ENCODE measurements at places on chromosomes 6 and 20.

DNA sequence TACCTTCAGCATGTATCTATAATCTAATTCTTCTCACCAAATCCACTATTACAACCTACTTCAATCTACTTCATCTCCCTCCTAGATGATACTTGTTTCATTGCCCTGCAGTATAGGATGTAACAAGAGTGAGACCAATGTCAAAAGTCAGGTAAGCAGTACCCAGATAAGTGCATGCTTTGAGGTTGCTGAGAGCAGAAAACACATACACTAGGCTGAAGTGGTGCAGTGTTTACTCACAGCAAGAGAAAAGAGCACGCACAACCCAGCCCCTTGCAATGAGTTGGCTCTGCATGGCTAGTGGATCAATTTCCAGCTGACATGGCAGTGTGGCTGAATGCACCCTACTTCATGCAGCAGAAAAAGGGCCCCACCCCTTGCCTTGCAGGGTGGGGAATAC lies 199.9 kb downstream of the EPHA7 start:
- no peak for DNase-seq

GRCh38 chr6:1187293-1188131 lies 124.4 kb upstream of the FOXQ1 start:
- DNase-seq: peak; percentile 17

DNA sequence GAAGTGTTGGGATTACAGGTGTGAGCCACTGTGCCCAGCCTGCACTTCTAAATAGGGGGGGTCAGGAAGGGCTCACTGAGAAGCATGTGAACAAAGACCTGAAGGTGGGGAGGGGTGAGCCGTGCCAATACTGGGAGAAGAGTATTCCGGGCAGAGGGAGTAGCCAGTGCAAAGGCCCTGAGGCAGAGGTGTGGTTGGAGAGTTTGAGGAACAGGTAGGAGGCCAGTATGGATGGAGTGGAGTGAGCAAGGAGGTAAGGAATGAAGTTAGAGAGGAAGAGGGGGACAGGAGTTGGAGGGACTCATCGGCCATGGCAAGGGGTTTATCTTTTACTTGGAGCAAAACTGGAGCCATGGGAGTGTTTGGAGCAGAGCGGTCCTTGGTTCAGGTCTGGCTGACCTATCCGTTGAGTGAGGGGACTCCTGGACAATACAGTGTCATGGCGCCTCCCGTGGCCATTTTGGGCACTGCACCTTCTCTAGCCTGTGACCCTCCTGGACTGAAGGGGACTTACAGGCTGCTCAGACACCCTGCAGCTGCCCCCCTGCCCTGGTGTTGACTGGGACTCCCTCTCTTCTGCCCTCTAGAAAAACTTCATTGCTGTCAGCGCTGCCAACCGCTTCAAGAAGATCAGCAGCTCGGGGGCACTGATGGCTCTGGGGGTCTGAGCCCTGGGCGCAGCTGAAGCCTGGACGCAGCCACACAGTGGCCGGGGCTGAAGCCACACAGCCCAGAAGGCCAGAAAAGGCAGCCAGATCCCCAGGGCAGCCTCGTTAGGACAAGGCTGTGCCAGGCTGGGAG lies 12.1 kb downstream of the FOXS1 start:
- peak; percentile 77 for DNase-seq

- no peak for DNase-seq
Observed at GRCh38 chr6:159193923-159194322, 24.7 kb downstream of the FNDC1 start.

- no peak for DNase-seq
Observed at GRCh38 chr6:140602431-140603248, 1228.2 kb upstream of the CITED2 start.

- no peak for DNase-seq
Observed at GRCh38 chr6:163705923-163706322, 291.4 kb downstream of the QKI start.

- DNase-seq: no peak
Observed at GRCh38 chr20:1383623-1384404, 9.0 kb downstream of the FKBP1A start.

DNA sequence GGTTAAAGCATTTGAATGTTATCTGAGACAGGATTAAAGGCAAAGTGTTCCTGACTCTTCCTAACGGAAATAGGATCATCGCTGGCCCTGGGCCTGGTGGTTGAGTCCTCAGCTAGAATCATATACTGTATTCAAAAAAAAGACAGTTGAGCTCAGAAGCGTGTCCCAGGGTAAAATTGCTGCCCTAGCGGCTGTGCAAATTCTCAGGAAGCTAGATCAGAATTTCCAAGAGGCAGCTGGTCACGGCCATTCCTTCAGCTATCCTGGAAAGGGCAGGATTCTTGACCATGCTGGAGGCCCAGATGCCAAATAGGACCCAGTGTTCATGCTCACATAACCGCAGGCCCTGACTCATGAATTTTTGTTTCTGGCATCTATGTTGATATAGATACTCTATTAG lies 67.4 kb downstream of the STMND1 start:
- peak; percentile 58 for DNase-seq

GRCh38 chr6:149329529-149329928 lies 12.0 kb downstream of the TAB2 start:
- DNase-seq: no peak

DNA sequence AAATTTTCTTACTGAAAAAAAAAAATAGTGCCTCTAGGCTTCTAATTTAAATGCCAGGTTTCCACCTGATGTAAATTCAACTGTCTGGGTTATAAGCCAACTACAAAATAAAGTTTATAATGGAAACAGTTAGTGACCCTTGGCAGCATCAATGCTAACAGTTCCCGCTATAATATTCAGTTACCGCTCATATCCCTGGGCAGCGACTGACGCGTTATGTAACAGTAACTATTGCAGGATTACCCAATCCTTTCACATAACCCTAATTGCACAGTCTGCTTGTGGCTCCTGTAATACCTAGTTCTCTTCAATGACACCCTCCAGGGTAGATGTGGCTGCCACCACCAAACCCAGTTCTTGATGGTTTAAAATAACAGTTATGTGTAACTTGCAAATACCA lies 208.6 kb downstream of the MOXD1 start:
- DNase-seq: no peak

GRCh38 chr6:115485400-115485799 lies 575.3 kb downstream of the FRK start:
- DNase-seq: no peak

GRCh38 chr6:63553208-63553607 lies 19.1 kb upstream of the LOC128125822 start:
- no peak for DNase-seq

GRCh38 chr6:134373282-134373922 lies 55.5 kb upstream of the SGK1 start:
- peak; percentile 51 for DNase-seq

DNA sequence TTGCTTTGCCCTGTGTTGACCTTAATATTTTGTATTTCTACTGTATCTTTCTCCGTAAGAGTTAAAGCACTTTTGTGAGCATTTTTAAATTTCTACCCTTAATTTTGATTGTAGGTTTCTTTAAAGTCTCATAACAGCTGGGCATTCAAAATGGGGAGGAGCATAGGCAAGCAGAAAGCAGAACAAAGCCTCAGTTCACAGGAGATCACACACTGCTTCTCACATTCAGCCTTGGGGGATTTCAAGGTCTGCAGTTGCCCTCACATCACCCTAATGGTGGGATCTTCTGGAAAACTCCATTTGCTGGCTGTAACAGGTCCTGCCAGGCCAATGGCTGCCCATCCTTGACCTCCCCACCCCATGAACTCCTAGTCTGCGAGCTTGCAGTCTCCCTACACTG lies 292.9 kb downstream of the PHACTR1 start:
- DNase-seq: no peak

- DNase-seq: no peak
Observed at GRCh38 chr6:169146521-169146920, 107.1 kb downstream of the THBS2 start.

DNA sequence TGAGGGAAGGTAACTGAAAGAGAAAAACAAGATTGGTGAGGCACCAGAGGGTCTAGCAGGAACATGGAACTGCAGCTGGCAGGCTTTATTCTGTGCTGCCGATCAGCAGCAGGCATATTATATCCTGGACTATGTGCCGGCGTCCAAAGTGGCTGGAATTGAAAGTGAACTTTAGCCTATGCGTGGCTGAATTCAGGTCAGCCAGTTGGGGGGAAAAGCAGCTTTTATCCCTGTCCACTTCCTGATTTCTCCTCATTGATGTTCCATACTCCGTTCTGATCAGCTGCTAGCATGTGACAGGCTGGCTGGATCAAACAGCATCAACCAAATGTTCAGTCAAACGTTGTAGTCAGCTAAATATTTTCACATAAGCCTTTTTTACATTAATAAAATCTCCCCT lies 99.0 kb downstream of the CAP2 start:
- peak; percentile 27 for DNase-seq
